ENCODE measurements at places on chromosomes 3 and 15.

GRCh38 chr15:74497584-74497983, 36.6 kb upstream of the UBL7 start:
- peak; percentile 46 for DNase-seq

GRCh38 chr15:98955961-98956723, 51.5 kb downstream of the PGPEP1L start:
- DNase-seq: no peak

GRCh38 chr15:80475572-80475971, 71.4 kb downstream of the ARNT2 start:
- DNase-seq: peak; percentile 8

GRCh38 chr3:12995389-12996180, 77.6 kb downstream of the IQSEC1 start:
- DNase-seq: no peak

DNA sequence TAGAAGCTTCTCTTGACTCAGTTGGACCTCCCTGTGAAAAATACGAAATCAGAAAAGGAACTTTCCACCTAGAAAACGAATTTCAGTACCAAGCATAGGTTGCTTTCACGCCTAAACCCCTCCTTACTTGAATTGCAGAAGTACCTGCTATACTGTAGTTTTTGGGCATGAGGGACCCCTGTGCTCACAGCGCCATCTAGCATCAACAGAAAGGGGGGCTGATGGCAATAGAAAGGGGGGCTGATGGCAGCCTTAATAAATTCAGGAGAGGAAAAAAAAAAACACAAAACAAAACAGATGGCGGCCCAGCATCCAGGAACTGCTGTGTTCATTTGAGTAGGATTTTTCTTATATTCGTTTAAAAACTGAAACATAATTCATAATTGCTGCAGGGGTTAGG, 96.7 kb downstream of the NPAP1 start:
- no peak for DNase-seq

DNA sequence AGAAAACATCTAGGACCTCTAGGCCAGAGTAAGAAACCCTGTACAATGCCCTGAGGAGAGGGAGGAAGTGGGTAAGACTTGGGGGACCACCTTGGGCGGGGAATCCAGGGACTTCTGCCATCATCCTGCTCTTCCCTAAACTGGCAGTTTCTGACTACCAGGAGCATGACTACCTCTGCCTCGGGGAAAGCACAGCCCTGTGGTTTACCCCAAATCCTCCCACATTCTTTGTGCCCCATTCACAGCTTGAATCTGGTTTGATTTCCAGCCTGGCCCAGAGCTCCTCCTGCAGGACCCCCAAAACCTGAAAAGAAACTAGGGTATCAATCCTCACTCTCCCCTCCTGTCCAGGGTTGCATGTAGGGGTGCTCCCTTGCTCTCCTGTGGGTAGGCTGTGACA, 4.7 kb downstream of the C3orf18 start:
- DNase-seq: peak; percentile 91

Data from ELR (cell line).